ENCODE measurements at places on chromosomes 1 and 21. TPM values are rescaled to one million over a fixed set of nuclear protein-coding genes. Genes with fewer than 3 reads are reported as not detected.

Gene CYP4Z1
- total RNA-seq, result not detected

Gene MKNK1
- 20.0 TPM for total RNA-seq

Gene RGSL1
- total RNA-seq, result not detected

Gene CLCA4
- not detected for total RNA-seq

Gene B3GALT5
- 0.10 TPM for total RNA-seq

Gene OR6K3
- total RNA-seq, result not detected

Gene CASQ1
- total RNA-seq, result 0.20 TPM

Gene LCE6A
- total RNA-seq, result not detected

Gene LHX8
- total RNA-seq, result not detected

Gene ALX3
- total RNA-seq, result not detected

Gene SMIM1
- total RNA-seq, result 0.78 TPM

Gene TTC22
- not detected for total RNA-seq

Gene TBX15
- 2.9 TPM for total RNA-seq

Gene KCNE1
- 0.36 TPM for total RNA-seq

Gene PRXL2B
- 15.2 TPM for total RNA-seq

Gene ACTL8
- total RNA-seq, result 0.07 TPM

Gene CD48
- total RNA-seq, result not detected

Gene DISP1
- 6.6 TPM for total RNA-seq

Gene AADACL3
- not detected for total RNA-seq

Gene GJB3
- total RNA-seq, result not detected

Gene PDPN
- total RNA-seq, result 1.1 TPM

Gene FAM72C
- total RNA-seq, result 0.46 TPM

Gene ERO1B
- total RNA-seq, result 4.2 TPM

Gene DNMT3L
- not detected for total RNA-seq

Gene YTHDF2
- 46.5 TPM for total RNA-seq

Gene RGS16
- 3.1 TPM for total RNA-seq

Gene WDR4
- 18.4 TPM for total RNA-seq

Gene C1orf185
- not detected for total RNA-seq

Gene RGS7
- total RNA-seq, result 1.0 TPM

Gene KIF26B
- total RNA-seq, result 27.0 TPM

Gene FCAMR
- total RNA-seq, result not detected

Gene ENTREP3
- total RNA-seq, result 11.1 TPM

Gene FAM163A
- not detected for total RNA-seq

Gene CFAP74
- not detected for total RNA-seq

Gene CA6
- total RNA-seq, result not detected

Gene TSPEAR
- not detected for total RNA-seq

Gene RHD
- total RNA-seq, result not detected

Gene UBE2U
- not detected for total RNA-seq

Gene PAPPA2
- total RNA-seq, result 18.9 TPM

Gene MRPL39
- total RNA-seq, result 22.3 TPM

Gene OR2T29
- total RNA-seq, result not detected

Gene KLHDC8A
- total RNA-seq, result not detected

Gene IL24
- not detected for total RNA-seq

Gene TFF1
- not detected for total RNA-seq

Gene BLACAT1
- 0.07 TPM for total RNA-seq

Gene CELA3B
- total RNA-seq, result not detected

Gene FMO5
- 1.4 TPM for total RNA-seq

Gene TRIM17
- 0.07 TPM for total RNA-seq

Gene HNRNPCL2
- not detected for total RNA-seq

Gene KRTAP12-1
- total RNA-seq, result not detected

Gene MUTYH
- 8.7 TPM for total RNA-seq

Gene TLCD4
- total RNA-seq, result 0.26 TPM

Gene NPHS2
- not detected for total RNA-seq

Gene PLA2G2D
- total RNA-seq, result not detected

Measured in smooth muscle cell of the pulmonary artery (primary cell).